NCI-H510A (cell line): ENCODE measurements at places on chromosomes 12 and 14.

DNA sequence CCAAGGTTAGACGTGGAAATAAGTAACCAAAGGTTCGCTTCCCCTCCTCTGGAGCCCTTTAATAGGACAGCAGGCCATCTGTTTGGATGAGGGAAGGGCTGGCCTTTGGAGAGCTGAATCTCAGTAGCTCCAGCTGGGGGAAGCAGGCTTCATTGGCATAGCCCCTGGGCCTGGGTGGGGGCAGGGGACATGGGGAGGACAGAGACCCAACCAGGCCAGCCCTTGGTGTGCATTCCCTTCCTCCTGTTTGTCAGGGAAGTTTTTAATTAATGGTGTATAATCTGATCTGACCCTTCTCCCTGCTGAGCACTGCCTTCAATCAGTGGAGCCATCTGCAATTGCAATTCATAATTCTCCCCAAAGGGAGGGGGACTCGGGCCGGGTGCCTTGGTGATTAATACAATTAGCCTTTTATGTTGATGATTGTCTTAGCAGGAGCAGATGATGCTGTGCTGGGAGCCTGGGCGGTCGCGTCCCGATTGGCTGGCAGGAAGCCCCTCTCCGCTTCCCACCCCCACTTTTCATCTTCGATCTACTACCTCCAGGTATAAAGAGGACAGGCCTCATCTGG lies 6.4 kb downstream of the AQP6 start:
- DNase-seq = no peak

GRCh38 chr12:17550011-17550410 lies 540.0 kb downstream of the RERGL start:
- DNase-seq = no peak

GRCh38 chr12:116146386-116146785 lies 131.1 kb downstream of the MED13L start:
- DNase-seq = no peak

DNA sequence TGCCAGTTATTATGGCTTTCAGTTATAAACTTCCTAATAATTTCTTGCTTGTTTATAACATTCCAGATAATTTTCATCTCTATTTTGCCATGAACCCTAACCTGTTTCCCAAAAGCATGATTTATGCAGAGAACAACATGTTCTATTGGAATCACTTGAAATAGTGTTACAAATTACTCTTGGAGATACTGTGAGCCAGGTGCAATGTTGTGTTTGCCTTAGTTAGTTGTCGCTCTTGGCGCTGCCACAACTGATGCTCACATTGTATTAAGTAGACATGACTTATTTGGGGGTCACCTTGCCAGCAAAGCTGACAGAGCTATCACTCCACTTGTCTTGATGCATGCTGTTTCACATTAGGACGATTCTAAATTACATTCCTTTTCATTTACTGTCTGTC lies 49.4 kb downstream of the TSPAN8 start:
- no peak for DNase-seq

GRCh38 chr12:95318071-95318545 lies 100.5 kb downstream of the VEZT start:
- no peak for DNase-seq

DNA sequence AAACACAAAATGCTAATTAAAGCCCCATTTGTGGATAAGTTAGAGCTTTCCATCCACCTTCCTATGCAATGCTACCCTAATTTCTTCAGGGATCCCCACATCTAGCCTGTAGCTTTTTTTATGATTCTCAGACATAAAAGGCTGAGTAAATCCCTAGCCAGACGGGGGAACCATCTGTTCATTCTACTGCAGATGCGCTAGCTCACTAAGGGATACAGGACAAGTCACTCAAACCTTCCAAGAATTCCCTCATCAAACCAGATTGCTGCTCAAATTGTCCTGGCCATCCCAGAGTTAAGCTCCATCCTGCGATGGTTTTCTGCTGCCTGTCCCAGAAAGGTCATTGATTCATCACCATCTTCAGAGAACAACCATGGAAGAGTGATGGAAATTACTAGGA lies 56.7 kb downstream of the MYRFL start:
- no peak for DNase-seq

DNA sequence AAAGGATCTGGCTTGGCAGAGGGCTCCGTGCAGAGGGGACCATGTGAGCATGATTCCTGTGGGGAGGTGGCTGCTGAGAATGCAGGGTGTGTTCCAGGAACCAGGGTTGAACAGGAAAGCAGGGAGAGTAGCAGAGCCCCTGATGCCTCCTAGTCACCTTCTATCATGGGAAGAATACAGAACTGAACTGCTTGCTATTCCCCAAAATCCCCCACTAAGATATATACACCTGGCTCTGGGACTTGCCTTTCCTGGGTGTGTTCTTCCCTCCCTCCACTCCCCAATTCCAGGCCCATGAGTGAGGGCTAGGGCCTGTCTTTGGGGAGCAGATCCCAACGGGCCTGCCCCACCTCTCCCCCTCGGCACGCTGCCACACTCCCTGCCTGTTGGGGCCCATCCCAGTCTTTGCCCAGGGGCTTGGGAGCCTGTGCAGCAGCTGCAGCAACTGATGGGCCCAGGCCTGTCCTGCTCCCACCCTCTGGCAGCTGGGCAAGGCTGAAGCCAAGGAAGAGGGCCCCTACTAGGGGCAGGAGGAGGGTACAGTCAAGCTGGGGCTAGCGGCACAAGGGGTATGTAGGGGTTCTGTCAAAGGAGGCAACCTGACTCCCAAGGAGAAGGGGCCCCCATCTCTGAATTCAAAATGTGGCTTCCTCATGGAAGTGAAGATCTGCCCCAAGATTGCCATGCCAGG lies 3.2 kb downstream of the AJUBA start:
- no peak for DNase-seq

DNA sequence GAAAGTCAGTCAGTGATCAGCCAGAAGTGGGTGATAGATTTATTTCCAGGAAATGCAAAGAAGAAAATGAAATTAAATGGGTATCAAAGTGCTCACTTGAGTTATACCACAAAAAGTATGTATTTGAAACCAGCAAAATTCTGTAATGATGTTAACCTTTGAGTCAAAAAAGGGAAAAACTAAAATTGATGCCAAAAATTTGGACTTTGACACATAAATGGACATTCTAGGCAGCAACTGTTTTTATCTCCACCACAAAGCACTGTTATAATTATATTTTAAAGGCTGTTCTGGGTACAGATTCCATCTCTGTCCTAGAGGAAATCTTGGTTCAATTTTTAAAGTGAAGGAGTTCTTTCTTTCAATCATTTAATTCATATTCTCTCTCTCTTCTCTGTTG lies 31.7 kb upstream of the KCNJ8 start:
- DNase-seq = no peak

DNA sequence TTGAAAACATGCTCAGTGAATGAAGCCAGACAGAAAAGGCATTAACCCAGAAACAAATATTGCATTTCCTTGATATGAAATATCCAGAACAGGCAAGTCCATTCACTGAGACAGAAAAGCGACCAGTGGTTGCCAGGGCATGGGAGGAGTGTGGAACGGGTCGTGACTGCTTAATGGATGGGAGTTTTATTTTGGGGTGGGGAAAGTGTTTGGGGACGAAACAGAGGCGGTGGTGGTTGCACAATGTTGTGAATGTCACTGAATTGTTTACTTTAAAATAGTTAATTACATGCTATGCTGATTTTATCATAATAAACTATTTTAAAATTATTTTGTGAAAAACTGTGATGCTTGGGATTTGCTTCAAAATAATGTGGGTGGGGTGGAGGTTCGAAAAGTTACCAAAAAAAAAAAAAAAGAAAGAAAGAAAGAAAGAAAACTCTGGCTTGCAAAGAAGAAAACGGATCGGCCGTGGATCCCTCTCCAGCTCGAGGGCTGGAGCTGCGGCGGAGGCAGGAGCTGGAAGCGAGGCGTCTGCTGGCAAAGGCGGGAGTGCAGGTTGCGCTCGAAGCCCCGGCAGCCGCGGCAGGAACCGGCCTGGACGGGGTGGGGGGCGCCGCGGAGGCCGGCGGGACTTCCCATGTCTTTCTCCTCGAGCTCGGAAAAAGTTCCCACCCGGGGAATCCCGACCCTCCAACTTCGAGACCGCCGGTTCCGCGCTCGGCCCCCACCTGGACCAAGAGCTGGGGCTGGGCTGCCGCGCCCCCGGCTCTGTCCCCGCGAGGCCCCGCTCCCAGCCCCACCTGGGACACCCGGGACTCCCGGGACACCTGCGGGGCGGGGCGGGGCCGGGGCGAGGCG lies 524 bp upstream of the P2RX2 start:
- no peak for DNase-seq

- no peak for DNase-seq
Measured at GRCh38 chr12:57479043-57479375, 657 bp downstream of the ARHGAP9 start.

DNA sequence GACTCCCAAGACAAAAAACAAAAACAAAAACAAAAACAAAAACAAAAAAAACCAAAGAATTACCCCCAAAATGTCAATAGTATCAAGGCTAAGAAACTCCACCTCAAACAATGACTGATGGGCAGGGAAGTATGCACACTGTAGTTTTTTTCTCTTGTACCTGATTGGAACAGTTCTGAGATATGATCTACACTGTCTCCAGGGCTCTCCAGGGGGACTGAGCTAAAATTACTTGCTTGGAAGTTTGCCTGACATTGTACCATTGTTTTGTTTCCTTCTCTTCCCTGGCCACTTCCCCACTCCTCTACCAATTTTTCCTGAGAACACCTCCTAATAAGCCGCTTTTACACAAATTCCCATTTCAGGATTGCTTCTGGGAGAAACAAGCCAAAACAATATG lies 22.3 kb upstream of the CATSPERB start:
- DNase-seq = no peak

- no peak for DNase-seq
Measured at GRCh38 chr12:2443776-2444175, 351.0 kb upstream of the FKBP4 start.

- DNase-seq = no peak
Measured at GRCh38 chr14:43983721-43984120, 523.4 kb downstream of the FSCB start.

DNA sequence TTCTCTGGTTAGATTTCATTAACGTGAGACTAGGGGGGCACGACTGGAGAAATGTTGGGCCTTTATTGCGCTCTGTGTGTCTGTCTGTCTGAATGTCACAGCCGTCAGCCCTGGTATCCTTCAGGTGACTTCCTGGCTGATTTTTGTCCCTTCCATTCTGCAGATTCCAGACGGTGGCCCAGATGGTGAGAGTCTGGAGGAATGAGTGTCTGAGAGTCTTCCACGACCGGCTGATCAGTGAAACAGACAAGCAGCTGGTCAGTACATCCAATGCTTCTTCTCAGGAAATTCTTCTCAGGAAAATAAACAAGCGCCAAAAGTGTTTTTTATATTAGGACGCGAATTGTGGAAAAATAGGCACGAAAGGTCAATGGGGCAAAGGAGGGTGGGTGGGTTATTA lies 93.5 kb downstream of the CCDC92 start:
- no peak for DNase-seq

GRCh38 chr14:31937730-31938346 lies 139.3 kb upstream of the ARHGAP5 start:
- DNase-seq = no peak

DNA sequence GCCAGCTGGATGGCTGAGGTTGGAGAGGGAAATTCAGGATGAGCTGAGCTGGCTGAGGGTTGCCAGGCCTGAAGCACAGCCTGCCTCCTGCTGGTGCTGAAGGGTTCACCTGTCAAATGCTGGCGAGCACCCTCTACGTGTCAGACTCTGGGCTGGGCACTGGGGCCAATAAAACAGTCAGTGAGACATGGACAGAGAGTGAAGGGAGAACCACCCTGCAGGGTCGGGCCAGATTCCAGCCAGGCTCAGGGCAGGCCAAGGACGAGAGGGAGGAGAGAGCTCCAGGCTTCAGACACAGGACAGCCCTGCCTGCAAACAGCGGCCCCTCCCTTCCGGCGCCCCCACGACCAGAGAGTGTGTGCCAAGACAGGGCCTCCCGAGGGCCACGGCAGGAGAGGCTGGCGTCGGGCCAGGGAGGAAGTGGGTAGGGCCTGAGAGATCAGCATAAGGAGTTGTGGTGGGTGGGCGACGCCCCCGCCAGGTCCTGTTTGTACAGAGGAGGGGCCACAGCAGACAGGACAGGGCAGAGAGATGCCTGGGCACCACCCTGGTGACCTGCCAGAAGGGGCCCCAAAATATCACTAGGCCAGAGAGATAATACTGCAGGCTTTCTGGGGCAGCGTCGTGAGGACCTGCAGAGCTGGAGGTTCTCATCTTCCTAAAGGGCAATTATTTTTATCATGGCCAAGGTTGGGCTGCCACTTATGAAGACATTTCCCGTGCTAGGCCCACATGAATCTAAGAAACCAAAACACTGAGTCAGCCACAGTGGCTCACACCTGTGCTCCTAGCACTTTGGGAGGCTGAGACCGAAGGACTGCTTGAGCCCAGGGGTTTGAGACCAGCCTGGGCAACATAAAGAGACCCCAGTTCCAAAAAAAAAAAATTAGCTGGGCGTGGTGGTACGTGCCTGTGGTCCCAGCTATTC lies 73.1 kb upstream of the GPR68 start:
- DNase-seq = no peak

DNA sequence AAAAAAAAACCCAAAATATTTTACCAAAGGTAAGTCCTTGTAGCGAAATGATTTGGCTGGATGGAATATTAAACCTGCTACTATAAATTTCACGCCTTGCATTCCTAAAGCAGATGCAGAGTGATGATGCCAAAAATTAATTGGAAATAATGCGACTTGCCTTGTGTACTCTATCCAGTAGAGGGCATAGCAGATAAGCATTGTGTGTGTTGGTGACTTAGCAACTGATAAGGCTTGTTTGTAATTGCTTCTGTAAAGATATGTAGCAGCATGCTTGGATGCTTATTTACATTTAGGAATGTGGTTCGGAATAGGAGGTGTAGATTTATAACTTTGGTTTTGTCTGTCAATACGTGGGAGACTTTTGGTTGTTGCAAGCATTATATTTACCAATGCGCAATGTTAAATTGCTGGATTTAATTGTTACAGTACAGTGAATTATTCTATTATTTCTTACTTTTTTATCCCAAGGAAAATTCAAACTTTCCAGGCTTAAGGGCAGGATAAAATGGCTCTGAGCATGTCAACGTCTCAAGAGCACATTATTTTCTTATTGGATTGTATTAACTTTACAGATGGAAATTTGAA lies 80.5 kb downstream of the TMEM260 start:
- peak; percentile 14 for DNase-seq

GRCh38 chr12:70040141-70040540 lies 203.1 kb upstream of the CNOT2 start:
- no peak for DNase-seq

- DNase-seq = no peak
Measured at GRCh38 chr12:13318231-13319015, 121.9 kb downstream of the EMP1 start.

DNA sequence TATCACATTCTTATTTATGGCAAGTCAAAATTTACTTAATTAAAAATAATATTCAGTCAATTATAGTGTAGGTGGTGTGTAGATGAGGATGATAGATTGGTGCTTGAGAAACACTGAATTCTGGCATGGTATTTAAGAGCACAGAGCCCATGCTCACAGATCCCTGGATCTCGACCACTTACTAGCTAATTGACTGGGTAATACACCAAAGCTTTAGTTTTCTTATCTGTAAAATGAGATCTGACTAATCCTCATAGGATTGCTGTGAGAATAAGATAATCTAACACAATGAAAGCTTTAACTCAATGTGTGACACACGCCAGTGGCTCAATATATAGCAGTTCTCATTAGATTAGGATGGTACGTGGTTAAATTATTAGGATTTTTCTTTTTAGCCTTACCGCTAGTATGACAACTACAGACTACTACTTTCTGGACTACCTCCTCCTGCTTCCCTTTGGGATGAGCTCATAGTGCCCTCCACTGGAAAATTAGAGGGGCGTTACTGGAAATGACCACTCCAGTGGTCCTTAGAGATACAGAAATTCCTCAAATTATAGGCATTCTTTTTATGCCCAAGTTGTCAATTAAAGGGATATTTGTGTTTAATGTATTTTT lies 482.8 kb upstream of the TBX3 start:
- DNase-seq = no peak

- DNase-seq = no peak
Measured at GRCh38 chr12:32398181-32398580, 1.2 kb upstream of the FGD4 start.
